ENCODE measurements at places on chromosomes 1 and 21. TPM values are rescaled to one million over a fixed set of nuclear protein-coding genes. Genes with fewer than 3 reads are reported as not detected.

Gene PRDX6
- total RNA-seq = 136 TPM

Gene PPIAL4G
- 1.8 TPM for total RNA-seq

DNA sequence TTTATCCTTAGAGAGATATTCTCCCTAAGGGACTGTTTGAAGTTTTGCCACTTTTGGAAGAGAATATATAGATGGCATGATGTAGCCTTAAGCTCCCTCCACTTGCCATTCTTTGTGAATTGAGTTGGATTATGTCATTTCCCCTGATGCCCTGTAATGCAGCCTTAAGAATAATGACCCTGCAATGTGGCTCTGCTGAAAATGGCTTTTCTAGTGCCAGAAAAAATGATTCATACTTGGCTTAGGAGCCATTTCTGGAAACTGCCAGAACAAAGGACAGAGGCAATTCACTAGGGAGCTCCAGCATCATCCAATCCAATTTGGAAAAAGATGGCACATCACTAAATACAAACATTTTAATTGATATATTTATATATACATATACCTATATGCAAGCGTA, 265.3 kb downstream of the SPATA17 start:
- H3K27me3 ChIP-seq = no peaks in the 10 kb centered on the region
- H3K36me3 ChIP-seq = no peaks in the 10 kb centered on the region
- H3K4me3 ChIP-seq = no peak overlapping the region
- no peaks in the 10 kb centered on the region for H3K4me1 ChIP-seq
- DNase-seq = no peak

- H3K4me3 ChIP-seq = no peak overlapping the region
- no peaks in the 10 kb centered on the region for H3K4me1 ChIP-seq
Measured at GRCh38 chr1:237032029-237032428, 10.0 kb upstream of the RYR2 start.

- no peak for DNase-seq
- no peaks in the 10 kb centered on the region for H3K27me3 ChIP-seq
- no peak overlapping the region for H3K27ac ChIP-seq
- H3K4me1 ChIP-seq = peaks cover 5% of the 10 kb centered on the region
- peaks cover 20% of the 10 kb centered on the region for H3K36me3 ChIP-seq
Measured at GRCh38 chr1:184827600-184828368, 73.1 kb upstream of the EDEM3 start.

DNA sequence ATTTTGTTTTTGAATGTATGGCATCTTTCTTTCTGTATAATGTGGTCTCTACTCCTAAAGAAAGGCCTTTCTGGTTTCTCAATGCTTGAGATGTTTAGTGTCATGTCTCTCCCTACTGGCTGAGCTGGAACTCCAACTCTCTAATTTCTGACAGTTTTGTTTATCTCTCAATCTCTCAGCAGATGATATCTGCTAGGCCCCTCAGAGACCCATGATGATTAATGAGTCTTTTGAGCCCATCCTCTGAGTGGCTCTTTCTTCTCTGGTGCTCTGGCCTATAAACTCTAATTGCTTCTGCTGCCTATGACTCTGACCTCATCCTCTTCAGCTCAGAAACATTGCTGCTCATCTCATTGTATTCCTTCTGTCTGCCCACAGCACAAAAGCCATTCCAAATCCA, 46.6 kb downstream of the CRB1 start:
- DNase-seq = no peak
- no peak overlapping the region for H3K27ac ChIP-seq
- H3K27me3 ChIP-seq = peaks cover 2% of the 10 kb centered on the region

GRCh38 chr1:101081496-101082488, 56.2 kb upstream of the DPH5 start:
- no peaks in the 10 kb centered on the region for H3K27me3 ChIP-seq
- peaks cover 69% of the 10 kb centered on the region for H3K36me3 ChIP-seq
- H3K27ac ChIP-seq = peak overlapping the region; percentile 98
- H3K4me1 ChIP-seq = peaks cover 29% of the 10 kb centered on the region
- peak overlapping the region; percentile 74 for H3K4me3 ChIP-seq
